ENCODE measurements at places on chromosomes 1 and 21. TPM values are rescaled to one million over a fixed set of nuclear protein-coding genes. Genes with fewer than 3 reads are reported as not detected.

- no peak for DNase-seq
Measured at GRCh38 chr1:54371942-54372275, 34.3 kb downstream of the SSBP3 start.

DNA sequence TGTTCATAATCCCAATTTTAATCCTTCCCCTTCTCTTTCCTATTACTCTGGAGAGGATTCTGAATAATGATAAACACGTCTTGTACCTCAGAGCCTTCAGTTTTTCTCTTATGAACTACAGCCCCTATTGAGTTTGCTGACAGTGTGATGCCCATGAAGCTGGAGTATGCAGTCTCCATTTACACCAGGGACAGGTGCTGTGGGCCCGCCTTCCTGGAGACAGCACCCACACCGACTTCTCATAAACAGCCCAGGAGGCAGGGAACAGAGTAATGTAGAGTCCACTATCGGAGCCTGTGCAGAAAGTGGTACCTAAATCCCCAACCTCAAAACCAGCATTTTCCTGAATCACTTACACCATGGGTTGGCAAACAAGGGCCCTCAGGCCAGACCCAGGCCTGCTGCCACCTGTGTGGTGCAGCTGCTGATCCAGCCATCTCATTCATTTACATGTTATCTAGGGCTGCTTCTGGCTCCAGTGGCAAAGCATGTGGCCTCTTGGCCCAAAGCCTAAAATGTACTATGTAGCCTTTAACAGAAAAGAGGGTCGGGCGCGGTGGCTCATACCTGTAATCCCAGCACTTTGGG lies 95.1 kb upstream of the KRTAP19-8 start:
- no peak for DNase-seq

DNA sequence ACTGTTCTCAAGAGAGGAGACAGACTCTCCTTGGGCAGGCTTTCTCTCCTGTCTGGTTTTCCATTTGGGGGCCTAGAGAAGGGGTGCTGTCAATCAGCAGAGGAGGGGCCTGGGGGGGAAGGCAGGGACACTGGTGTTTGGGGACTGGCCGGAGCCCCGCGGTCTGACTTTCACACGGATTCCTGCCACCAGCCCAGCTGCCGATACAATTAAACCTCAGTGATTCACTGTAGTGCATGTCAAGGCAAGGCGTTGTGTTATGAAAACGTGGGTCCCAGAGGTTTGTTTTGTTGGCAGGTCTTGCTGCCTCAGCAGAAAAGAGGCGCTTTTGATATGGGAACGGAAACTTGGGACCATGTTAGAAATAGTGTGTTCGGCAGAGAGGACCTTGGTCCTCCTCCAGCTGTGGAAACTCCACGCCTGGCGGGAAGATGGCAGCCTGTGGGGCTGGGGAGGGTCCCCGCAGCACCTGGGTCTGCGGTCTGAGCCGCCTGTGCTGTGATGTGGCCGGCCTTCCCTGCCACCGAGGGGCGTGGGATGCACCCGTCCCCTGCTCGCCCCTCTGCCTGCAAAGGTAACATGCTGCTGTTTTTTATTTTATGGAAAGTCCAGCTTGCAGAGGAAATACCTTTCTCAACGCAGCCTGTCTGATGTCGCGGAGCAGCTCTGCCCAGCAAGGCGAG lies 47.6 kb downstream of the SPSB1 start:
- no peak for DNase-seq

DNA sequence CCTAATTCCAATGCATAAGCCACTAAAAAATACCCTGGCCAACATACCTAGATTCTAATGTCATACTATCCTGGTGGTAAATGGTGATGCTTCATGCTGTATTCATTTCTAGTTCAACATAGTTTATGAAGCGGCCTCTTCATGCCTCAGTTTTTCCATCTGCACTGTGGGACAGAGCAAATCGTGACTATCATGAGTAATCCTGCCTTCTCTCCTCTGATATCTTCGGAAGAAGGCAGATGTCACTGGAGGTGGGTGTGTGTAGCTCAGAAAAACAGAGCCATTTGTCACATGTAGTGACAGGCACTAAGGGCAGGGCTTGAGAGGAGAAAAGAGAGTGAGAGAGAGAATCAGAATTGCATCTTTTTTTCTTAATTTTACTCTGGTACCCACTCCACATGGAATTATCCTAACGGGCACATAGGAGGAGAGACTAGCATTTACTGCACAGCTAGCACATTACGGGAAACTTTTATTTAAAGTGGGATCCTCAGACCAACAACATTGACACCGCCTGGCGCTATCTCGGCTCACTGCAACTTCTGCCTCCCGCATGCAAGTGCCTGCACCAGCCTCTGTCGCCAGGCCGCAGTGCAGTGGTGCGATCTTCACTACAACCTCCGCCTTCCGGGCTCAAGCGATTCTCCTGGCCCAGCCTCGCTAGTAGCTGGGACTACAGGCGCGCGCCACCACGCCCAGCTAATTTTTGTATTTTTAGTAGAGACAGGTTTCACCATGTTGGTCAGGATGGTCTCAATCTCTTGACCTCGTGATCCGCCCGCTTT lies 78.4 kb upstream of the KCNA3 start:
- no peak for DNase-seq

GRCh38 chr1:9766759-9767442 lies 56.9 kb downstream of the CLSTN1 start:
- no peak for DNase-seq

DNA sequence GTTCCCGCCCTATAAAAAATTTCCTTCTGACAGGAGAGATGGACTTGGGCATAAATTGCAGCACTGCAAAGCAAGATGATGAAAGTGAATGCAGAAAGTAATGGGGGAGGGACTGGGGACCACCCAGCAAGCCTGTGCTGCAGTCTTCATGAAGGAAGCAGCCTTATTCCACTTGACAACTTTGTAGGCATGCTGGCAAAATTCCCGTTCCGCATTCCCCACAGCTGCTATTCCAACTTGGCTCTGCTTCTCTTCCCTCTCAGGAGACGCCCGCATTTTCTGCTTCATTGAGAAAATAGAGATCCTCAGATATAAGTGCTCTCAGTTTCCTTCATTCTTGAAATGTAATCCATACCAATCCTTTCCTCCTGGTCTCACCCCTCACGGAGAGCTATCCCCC lies 2.4 kb downstream of the HMGB4 start:
- DNase-seq: no peak

GRCh38 chr1:237574536-237574935 lies 316.2 kb downstream of the ZP4 start:
- no peak for DNase-seq

DNA sequence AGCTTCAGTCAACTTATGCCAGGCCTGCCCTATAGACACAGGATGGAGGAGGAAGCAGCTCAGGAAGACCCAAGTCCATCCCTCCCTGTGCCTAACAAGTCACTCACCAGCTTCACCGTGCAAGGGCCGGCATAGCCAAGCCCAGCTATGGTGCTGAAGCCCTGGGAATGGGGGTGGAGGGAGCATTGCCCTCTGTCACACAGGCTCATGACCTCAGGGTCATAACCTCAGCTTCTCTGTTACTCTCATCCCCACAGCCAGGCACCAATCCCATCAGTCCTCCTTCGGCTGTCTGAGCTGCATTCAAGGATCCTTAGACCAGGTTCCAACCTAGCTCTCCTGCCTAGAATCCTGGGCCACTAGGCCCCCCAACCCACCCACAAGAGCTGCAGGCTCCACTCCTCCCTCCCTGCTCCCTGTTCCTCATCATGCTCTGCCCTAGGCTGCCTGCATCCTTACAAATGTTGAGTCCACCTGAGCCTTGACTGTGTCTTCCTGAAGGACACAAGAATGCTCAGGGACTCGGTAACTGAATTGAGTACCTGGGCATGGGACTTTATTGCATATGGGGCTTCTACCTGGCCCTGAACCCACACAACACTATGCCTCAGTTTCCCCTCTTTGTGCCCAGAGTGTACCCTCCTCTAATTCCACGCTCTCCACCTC lies 1.7 kb downstream of the CD244 start:
- DNase-seq: no peak

DNA sequence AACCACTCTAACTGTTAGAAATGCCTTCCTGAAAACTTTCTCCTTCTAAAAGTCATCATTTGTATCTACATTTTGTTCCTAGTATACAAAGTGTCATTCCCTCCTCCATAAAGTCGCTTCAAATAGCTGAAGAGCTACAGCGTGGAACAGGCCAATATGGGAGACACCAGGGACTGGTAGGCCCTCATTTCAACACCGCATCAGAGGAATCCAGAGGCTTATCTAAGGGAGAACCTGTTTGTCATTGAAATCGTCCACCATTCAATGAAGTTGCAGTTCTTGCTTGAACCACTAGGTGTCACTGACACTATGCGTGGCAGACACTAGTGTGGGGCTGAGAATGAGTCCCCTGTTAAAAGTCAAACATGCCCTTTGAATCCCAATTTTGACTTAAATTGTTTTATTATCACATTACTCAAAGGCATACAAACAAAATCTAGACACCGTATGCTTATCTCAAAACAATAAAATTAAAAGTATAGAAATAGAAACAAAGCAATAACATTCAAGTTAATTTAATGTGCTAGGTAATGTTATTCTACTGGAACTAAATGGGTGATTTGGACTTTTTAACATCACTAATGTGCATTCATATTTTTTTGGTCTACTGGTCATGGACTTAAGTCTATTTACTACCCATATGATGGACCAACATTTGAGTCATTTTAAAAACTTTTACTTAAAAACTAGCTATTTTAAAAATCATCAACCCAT lies 182.3 kb downstream of the FCRL5 start:
- peak; percentile 75 for DNase-seq

DNA sequence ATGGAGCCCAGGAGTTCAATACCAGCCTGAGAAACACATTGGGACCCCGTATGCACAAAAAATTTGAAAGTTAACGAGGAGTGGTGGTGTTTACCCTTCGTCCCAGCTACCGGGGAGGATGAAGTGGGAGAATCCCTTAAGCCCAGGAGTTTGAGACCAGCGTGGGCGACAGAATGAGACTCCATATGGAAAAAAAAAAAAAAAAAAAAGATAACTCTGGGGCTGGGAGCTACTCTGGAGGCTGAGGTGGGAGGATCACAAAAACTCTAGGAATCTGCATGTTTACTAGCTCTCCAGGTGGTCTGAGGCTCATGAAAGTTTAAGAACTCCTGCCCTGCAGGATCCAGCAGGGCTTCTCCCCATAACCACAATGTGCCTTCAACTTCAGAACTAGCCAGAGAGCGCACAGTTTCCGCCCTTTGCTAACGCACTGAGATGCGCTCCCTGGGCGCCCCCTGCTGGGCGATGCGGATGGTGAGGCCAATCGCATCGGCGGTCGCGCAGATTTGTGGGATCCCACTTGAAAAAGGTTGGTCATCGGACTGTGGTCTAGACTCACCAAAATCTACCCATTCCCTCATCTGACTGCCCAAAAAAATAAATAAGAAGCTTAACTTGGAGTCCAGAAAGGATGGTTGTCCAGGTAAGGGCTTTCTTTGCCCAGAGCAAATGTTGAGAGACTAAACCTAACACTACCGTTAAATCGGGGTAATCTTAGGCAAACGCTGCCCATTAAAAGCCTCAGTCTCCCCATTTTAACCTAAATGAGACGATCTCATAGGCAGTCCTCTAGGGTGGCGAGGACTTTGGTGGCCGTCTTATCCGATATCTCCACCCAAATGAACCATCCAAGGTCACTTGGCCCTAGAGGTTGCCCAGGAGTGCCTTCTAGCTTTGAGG lies 8.8 kb downstream of the ZNF683 start:
- peak; percentile 89 for DNase-seq

DNA sequence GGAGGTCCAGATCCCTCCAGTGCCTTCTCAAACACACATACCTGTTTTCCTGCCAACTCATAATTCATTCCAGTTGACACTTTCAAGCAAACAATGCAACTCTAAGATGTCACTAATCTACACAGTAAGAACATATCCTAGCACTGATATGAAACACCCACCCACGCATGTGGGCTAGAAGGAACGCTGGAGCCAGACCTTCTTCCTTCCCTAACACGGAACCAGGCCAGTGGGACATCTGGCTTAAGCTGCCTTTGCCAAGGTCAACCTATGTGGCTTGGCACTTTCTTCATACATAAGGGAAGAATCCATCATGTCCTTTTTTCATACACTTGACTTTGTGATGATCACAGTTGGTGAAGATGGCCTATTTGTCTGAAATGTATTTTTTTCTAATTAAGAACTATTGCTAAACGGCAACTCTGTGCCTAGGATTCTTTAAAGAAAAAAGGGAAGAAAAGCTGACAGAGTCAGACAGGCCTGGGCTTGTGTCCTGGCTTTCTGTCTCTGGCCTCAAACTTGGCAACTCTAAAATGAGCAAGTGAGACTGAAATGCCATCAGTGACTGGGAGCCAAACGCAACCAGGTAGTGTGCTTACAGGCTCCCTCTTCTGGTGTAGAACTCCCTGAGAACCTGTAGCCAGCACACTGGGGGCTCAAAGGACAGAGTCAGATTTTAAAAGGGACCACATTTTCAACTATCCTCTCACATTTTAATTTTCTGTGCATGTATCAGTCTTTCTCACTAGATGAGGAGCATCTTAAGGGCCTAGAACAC lies 92.6 kb upstream of the BEND5 start:
- DNase-seq: no peak

DNA sequence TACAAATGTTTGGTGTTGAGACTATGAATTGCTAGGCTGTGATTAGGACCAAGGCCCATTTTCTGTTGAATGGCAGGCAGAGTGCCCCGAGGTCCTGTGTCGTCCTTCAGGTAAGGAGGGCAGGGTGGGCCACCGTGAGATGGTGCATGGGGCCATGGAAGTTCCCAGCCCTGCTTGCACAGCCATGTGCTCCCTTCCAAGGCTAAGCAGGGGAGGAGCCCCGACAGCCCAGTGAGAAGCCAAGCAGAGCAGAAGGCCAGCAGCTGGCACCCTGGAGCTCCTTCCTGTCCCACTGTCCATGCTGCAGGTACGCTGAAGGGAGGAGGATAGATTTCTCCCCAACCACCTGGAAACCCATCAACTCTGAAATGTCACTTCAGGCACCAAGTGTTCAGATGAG lies 8.2 kb upstream of the NUAK2 start:
- no peak for DNase-seq

- DNase-seq: no peak
Measured at GRCh38 chr1:50163680-50164079, 55.0 kb downstream of the ELAVL4 start.

GRCh38 chr1:185520188-185520920 lies 203.3 kb upstream of the IVNS1ABP start:
- DNase-seq: no peak

- no peak for DNase-seq
Measured at GRCh38 chr1:169044296-169044695, 62.2 kb upstream of the ATP1B1 start.

- no peak for DNase-seq
Measured at GRCh38 chr1:166915941-166916340, 39.9 kb upstream of the TADA1 start.

- no peak for DNase-seq
Measured at GRCh38 chr1:182671750-182672486, 12.5 kb downstream of the RGS8 start.

- DNase-seq: no peak
Measured at GRCh38 chr1:55632058-55632457, 416.9 kb upstream of the USP24 start.

- no peak for DNase-seq
Measured at GRCh38 chr1:15577691-15578090, 7.2 kb downstream of the AGMAT start.

Gene CYP4Z1
- not detected for total RNA-seq

Gene ARHGEF10L
- total RNA-seq: 24.2 TPM

Gene OR2L8
- not detected for total RNA-seq

Gene WNT4
- total RNA-seq: 4.6 TPM

Gene LDLRAD1
- total RNA-seq: not detected

Gene AQP10
- total RNA-seq: not detected

Gene PLA2G5
- not detected for total RNA-seq

Gene RGS16
- total RNA-seq: 1.1 TPM

Gene SLAMF8
- 2.9 TPM for total RNA-seq

Gene AADACL3
- not detected for total RNA-seq

Gene FMN2
- total RNA-seq: 0.87 TPM

Gene LIN28A
- not detected for total RNA-seq

Gene SIKE1
- total RNA-seq: 111 TPM
